ENCODE measurements at places on chromosomes 1 and 21.

DNA sequence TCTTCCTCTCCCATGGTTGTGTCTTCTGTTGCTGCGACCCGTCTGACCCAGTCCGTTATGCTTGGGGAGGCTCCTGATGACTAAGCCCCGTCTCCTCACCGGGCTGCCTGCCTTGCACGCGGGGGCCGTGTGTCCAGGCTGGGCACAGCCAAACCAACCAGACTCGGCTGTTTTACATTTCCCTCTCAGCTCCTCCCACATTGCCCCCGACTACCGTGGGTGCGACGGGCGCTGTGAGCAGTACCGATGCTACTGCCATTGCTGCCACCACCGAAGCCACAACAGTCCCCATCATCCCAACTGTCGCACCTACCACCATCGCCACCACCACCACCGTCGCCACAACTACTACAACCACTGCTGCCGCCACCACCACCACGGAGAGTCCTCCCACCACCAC is 46.0 kb upstream of the CNTN2 start:
- H3K36me3 ChIP-seq, result peaks cover 70% of the 10 kb centered on the region
- peaks cover 30% of the 10 kb centered on the region for H3K4me1 ChIP-seq

DNA sequence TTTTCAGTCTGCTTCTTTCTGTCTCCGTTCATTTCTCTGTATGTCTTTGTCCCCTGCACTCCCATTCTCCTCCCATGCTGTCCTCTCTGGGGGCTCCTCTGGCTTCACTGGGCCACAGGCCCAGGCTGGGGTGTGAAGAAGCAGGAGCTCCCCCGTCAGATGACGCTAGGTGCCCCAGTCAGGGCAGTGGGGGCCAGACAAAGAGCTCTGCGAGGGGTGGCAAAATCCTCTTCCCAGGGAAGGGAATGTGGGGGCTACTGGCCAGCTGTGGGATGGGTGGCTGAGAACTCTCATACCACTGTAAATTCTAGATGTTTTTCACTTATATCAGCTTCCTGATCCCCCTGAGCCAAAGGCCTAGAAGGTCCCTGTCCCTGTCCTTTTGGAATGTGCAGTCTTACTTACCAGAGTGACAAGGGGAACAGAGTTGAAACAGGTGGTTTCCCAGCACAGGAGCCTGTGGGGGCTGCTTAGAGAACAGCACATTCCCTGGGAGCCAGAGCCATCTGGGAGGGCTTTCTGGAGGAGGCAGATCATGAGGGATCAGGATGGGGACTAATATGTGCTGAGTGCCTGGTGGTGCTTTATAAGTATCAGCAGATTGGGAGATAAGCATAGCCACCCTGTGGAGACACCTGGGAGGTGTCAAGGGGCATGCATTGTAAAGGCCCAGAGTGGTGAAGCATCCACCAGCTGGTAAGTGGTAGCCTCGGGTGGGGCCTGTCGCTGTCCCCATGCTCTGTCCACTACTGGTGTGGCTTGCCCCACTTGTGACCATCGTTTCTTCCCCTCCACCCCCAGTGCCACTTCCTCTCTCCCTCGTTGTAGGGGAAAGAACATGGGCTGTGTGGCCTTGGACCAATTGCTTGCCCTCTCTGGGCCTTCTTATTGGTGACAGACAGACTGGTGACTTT is 10.1 kb upstream of the PADI1 start:
- no peak overlapping the region for H3K27ac ChIP-seq
- H3K4me1 ChIP-seq, result no peaks in the 10 kb centered on the region
- no peaks in the 10 kb centered on the region for H3K27me3 ChIP-seq
- H3K36me3 ChIP-seq, result no peaks in the 10 kb centered on the region

- no peak overlapping the region for H3K27ac ChIP-seq
- H3K36me3 ChIP-seq, result no peaks in the 10 kb centered on the region
- H3K4me3 ChIP-seq, result no peak overlapping the region
- no peaks in the 10 kb centered on the region for H3K4me1 ChIP-seq
- DNase-seq, result no peak
Observed at GRCh38 chr1:193013005-193013404, 46.2 kb downstream of the UCHL5 start.

DNA sequence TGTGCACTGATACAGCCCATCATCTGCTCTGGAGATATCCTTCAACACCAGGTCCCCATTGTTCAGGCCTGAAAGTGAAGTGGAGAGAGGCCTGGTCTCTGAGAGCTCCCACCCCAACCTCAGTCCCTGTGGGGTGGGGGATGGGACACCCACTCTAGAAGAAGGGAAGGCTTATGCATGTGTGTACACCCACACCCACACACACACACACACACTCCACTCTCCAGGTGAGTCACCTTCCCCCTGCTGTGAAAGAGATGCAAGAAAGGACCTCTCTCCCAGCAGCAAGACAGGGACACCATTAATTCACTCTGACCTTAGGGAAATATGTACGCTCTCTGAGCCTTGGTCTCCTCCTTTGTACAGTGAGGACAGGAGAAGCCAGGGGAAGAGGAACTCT is 5.9 kb downstream of the VSIG8 start:
- H3K4me3 ChIP-seq, result no peak overlapping the region
- H3K27ac ChIP-seq, result no peak overlapping the region
- H3K27me3 ChIP-seq, result no peaks in the 10 kb centered on the region

- no peak for DNase-seq
- H3K27me3 ChIP-seq, result no peaks in the 10 kb centered on the region
- peaks cover 16% of the 10 kb centered on the region for H3K4me1 ChIP-seq
- no peak overlapping the region for H3K27ac ChIP-seq
- H3K36me3 ChIP-seq, result no peaks in the 10 kb centered on the region
Observed at GRCh38 chr1:244337839-244338238, 113.9 kb downstream of the ADSS2 start.

All from spinal cord (tissue), 10 donors.